ENCODE measurements at places on chromosomes 4 and X.

DNA sequence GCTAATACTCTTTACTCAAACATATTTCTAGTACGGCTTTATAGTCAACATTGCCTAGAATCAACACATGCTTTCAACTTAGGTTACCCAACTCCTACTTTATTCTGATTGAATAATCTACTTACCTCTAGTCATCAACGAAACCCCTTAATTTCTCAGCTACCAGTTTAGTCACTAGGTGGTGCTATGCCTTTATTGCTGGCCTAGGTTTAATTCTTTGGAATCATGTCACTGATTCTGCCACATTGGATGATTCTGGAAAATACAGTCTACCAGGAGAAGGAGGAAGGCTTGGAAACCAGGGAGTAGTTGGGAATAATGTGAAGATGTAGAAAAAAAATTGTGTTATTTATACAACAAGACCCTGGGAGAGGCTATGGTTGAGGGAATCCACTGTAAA, 167.7 kb downstream of the DCAF12L2 start:
- no peak for DNase-seq

DNA sequence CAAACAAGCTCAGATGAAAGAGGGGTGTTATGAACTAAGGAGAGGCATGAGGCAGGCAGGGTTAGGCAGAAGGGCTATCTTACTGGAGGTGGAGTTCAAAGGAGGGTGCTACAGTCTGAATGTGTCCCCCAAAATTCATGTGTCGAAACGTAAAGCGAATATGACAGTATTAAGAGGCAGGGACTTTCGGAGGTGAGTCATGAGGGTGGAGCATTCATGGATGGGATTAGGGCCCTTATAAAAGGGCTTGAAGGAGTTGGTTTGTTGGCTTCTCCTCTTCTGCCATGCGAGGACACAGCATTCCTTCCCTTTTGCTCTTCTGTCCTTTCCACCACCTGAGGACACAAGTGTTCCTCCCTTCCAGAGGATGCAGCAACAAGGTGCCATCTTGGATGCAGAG, 22.9 kb downstream of the APLN start:
- DNase-seq: no peak

DNA sequence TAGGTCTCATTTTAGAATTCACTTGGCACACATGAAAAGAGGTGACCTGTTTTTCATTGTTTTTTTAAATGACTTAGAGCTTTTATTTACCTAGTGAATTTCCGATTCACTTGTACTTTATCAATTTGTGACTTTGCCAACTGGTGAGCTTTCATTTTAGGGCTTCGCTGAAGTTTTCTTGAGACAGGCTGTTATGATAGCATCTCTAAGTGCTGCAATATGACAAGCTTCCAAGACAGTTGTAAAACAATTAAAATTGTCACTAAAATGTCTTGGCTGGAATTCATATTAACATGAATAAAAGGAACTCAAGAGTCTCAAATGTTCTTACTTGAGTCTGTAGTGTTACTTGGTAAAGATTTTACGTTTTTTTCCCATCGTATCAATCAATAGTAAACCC, 831.7 kb upstream of the GRID2 start:
- no peak for DNase-seq

DNA sequence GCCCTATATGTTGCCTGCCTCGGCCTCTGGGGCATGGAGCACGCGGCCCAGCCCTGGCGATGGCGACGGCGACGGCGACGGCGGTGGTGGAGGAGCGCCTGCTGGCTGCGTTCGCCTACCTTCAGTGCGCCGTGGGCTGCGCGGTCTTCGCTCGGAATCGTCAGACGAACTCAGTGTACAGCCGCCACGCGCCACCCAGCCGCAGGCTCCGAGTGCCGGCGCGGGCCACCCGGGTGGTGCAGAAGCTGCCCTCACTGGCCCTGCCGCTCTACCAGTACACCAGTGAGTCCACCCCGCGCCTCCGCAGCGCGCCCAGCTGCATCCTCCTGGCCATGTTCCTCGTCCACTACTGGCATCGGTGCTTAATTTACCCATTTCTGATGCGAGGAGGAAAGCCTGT, 83.7 kb upstream of the F9 start:
- DNase-seq: no peak

DNA sequence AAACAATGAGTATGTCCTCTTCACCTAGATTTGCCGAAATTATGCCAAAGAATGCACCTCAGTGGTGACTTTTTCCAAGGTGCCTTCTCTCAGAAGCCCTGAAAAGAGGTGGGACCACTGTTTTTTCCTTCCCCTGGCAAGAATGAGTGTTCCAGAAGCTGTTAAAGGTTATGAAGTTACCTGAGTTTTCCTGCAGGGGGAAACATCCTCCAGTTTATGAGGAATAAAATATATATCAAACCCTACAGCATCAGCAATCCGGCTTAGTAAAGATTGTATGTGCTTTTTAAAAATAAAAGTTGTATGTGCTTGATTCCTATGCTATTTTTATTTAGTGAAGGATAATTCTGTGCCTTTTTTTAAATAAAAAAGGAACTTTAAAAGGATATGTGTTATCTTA, 73.3 kb downstream of the RBM46 start:
- no peak for DNase-seq

- no peak for DNase-seq
Observed at GRCh38 chrX:105495376-105495775, 274.9 kb upstream of the TEX13A start.

DNA sequence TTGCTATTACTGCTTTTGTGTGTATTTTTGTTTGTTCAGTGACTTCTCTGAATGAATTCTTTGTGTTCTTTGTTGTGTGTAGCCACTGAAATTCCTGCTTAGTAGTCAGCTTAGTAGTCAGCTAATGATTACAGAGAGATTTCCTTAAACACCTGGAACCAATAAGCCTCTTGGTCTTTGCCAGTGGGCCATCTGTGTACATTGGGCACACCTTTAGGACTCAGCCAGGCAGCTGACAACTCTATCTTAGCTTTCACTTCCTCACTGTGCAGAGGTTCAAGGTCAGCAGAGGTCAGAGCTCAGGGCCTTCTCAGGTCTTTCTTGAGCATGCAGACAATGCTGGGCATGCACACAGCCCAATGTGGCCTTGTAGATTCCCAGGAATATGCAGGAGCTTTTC, 59.3 kb downstream of the RWDD4 start:
- no peak for DNase-seq

- DNase-seq: no peak
Observed at GRCh38 chr4:47838445-47838844, 578 bp upstream of the CORIN start.

GRCh38 chrX:47697181-47697580, 38.2 kb upstream of the UXT start:
- no peak for DNase-seq

DNA sequence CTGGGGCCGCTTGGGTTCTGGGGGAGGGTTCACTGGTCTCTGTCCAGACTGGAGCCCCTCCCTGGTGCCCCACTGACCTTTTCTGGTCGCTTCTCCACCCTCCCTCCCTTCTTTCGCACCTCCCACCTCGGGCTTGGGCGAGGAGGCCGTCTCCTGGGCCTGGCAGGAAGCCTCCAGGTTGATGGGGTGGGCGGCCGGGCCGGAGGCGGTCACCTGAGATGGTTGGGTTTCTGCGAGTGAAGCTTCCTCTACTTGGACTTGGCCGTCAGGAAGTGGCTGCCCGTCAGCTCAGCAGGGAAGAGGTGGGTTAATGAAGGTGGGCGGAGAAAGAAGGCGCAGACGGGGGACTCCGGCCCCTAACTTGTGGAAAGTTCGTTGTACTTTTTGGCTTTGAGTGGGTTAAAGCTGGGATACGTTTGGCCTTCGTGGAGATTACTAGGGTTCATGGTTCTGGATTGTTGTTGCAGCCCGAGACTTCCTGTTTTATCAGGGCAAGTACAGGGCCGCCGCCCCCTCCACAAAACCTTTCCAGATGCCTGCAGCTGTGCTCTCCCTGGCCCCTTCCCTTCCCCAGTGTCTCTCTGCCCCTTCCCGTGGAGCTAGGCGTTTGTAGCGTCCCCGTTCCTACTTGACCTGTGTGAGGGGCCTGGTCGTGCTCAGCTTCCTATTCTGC, 1.2 kb downstream of the AKAP17A start:
- peak; percentile 58 for DNase-seq

GRCh38 chr4:67894659-67895058, 10.9 kb upstream of the TMPRSS11D start:
- no peak for DNase-seq

DNA sequence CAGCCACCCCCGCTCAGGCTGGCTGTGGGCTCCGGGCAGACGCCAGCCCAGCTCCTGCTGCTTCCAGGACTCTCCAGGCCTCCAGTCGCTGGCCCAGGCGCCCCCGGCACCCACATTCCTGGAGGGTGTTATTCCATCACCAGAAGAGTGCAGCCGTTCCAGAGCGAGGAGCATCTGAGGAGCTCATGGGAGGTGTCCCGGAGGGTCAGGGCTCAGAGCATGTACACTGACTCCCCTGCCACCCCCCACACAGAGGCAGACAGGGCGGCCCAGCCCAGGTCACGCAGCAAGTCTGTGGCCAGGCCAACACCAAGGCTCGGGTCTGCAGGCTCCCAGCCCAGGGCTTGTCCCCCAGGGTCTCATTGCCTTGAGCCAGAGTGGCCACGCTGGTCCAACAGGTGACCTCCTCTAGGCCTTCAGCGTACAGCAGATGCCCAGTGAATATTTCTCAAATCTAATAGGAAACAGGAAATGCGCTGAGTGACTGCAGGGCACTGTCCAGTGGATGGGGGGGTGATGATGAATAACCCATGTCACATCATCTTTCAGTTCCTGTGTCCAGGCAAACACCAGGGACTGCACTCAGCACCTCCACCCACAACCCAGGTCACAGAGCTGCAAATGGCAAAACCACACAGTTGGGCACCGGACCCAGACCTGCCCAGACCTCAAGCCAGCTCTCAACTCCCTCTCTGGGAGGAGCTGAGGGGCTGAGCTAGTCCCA, 37.2 kb downstream of the ABLIM2 start:
- DNase-seq: no peak

GRCh38 chr4:73178389-73178788, 80.2 kb downstream of the ANKRD17 start:
- DNase-seq: no peak

DNA sequence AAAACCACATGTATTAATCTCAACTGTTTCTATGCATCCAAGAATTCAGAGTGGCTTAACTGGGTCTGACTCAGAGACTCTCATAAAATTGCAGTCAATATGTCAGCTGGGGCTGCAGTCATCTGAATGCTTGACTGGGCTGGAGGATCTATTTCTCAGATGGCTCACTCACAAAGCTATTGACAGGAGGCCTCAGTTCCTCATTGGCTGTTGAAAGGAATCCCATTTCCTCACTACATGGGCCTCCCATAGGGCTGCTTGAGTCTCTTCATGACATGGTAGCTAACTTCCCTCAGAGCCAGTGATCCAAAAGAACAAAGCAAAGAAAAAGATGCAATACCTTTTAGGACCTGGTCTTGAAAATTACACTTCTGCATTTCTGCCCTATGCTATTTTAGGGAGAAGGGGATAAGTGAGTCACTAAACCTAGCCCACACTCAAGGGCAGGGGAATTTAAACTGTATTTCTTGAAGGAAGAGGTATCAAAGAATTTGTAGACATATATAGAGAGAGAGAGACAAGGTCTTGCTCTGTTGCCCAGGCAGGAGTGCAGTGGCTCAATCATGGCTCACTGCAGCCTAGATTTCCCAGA, 9.8 kb downstream of the SCFD2 start:
- no peak for DNase-seq

GRCh38 chrX:123230798-123231197, 46.7 kb downstream of the GRIA3 start:
- DNase-seq: no peak

DNA sequence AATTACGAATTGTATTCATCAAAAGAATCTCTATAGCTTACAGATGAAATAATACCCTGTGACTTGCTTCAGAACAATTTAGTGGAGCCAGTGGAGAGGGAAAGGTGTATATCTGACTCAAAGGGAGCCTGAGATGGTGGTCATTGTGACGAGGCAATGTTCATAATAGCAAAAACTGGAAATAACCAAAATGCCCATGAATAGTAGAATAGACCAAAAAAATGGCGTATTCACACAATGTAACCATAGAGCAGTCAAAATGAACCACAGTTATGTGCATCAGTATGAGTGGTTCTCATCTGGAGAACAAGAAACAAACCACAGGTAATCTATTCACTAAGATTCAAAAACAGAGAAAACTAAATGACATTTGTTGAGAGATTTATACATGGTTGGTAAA, 125.3 kb upstream of the CLNK start:
- DNase-seq: no peak

DNA sequence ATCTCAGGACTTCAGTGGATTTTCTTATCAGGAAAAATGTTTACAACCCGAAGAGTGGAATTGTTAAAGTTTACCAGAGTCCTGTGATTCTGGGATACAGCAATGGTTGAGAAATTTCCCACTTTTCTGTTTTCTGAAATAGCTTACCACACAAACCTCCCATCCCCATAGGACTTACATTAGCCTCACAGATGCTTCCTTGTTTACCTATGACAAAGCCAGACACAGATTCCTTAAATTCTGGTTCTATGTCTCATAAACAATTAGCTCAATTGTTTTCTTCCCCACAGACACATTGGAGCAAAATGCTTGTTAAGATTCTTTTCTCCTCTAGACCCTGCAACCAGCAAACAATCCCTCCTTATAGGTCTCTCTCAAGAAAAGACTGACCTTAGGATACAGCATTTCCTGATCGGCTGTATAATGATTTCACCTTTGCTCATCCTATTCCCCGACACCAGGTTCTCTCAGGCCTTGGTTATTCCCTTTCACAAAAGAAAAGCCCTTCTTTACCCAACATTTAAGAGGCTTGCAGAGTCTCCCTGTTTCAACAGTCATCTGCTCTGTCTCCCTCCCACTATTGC, 886.2 kb downstream of the ARAP2 start:
- no peak for DNase-seq

- DNase-seq: no peak
Observed at GRCh38 chrX:136473663-136474062, 14.1 kb upstream of the BRS3 start.
